Effector CD8-positive, alpha-beta T cell (primary cell): ENCODE measurements at places on chromosomes 1 and 21.

GRCh38 chr1:172699695-172700227 is 40.9 kb downstream of the FASLG start:
- no peak for DNase-seq

DNA sequence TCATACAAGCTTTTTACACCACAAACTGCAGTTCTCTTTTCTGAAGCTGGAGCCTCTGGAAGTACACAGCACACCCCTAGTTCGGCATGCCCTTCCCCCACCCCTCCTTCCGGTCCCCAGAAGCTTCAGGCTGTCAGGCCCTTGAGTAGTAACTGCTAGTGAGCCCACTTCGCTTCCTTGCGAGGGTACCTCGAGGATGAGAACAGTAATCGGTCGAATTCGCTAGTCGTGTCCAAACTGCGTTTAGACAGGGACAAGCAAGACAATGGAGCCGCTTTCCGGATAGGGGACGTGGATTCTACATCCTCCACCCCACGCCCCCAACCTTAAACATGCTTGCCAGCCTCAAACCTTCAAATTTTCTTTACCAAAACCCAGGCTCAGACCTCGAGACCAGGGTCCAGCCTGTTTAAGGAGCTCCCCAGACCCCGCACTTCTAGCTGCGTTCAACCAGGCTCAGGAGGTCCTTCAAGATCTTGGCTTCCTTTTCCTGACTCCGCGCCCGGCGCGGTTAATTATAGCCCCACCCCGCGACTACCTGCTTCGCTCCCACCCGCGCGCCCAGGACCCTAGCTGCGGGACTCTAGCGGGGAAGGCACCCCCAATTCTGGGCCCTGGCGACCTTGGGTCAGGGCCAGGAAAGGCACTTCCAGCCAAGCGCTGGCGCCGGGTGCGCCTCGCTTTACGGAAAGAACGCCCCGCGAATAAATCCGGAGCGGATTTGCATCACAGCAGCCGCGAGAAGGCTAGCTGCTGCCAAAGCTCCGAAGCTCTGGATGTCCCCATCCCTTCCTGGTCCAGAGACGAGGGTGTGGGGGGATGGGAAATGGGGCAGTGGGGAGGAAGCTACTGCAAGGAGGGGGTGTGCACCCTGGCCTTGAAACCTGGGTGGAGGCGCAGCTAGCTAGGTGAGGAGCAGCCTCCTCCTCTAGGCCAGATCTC is 8.1 kb upstream of the TSPAN1 start:
- peak; percentile 23 for DNase-seq

DNA sequence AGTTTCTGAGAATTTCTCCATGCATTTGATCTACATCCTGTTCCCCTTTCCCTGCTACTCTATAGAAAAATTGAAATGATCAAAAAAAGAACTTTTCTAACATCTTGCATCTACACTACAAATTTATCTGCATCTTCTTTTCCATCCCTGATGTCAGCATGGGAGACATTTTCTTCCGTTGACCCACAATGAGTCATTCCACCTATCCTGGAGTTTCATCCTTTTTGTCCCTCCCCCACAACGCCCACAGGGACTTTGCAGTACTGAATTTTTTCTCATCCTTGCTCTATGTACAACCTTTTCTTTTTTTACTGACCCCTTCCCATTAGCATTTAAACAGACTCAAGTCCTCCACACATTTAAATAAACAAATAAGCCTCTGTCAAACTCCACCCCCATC is 112.2 kb upstream of the MROH9 start:
- DNase-seq = no peak

- DNase-seq = no peak
Measured at GRCh38 chr1:29166291-29166878, 15.3 kb downstream of the SRSF4 start.

- no peak for DNase-seq
Measured at GRCh38 chr1:64425521-64425920, 44.4 kb upstream of the CACHD1 start.

DNA sequence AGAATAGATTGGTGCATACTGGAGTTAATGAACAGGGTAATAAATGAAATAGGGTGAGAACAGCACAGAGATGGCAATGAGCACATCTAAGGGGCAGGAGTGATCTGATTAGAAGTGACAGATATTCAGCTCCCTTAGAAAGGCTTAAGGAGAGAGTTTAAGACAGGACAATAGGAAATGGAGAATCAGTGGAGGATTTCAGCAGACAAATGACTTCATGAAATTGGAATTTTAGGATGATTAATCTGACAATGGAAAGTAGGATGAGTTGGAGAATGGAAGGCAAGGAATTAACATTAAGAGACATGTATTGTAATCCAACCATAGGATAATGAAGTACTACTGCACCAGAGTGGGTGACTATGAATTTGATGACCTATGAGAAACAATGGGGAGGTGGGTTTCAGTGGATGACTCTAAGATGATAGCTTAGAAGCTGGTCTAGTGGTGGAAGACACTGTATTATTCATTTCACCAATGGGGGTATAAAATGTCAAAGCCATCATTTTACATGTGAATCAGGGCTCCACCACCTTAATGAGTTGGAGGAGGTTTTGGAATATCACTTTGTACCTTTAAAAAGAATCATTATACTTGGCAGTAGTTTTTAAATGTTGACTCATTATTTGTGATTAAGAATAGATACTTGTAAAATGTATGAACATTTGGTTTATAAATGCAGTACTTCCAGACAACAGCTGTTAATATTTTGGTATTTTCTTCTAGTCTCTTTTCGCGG is 139.1 kb downstream of the PLA2G4A start:
- no peak for DNase-seq

DNA sequence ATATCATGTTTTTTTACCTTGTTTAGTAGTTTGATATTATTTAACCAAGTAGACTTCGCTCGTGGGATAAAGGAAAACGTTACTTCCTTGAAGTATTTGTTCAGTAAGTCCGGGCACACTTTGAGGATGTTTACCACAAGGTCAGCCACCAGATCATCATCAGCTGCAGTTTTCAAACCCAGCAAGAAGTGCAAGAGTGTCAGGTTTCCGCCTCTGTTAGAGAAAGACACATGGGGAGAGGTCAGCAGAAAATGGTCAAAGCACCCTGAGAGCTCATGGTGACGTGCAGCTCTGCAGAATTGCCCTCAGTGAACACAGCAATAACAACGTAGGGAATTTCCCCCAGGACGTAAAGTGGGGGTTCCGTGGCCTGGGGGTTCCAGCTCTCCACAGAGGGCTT is 24.4 kb downstream of the URB1 start:
- no peak for DNase-seq

- no peak for DNase-seq
Measured at GRCh38 chr21:29626801-29627470, 312.9 kb downstream of the GRIK1 start.

DNA sequence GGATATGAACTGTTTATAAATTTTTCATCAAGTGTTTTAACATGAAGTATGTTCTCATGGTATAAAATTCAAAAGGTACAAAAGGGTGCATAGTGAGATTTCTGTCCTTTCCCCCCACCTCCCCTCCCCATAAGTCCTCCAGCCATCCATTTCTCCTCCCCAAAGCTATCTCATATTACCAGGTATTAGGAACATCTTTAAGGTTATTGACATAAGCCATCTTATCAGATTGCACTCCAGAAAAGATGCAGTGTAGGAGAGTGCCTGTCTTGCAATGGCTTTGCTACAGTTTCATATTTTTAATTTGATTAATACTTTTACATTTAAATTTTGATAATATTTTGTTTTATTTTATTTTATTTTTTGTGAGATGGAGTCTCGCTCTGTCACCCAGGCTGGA is 13.5 kb upstream of the HPCAL4 start:
- DNase-seq = no peak

DNA sequence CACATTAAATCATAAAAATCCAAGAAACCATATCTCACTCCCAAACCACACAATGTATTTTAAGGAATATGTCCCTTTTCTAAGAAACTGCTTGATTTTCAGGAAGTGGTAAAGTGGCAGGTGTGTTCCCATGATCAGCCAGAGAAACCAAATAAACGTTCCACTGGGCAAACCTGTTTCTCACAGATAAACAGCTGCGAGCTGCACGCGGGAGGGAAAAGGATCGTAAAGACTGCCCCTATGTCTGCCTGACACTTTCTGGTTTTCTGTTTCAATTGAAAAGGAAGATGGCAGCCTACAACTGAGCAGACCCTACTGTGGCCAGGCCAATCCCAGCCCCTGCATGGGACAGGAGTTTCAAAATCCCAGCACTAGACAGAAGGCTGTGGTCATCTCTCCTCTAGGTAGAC is 36.6 kb downstream of the HIVEP3 start:
- no peak for DNase-seq

DNA sequence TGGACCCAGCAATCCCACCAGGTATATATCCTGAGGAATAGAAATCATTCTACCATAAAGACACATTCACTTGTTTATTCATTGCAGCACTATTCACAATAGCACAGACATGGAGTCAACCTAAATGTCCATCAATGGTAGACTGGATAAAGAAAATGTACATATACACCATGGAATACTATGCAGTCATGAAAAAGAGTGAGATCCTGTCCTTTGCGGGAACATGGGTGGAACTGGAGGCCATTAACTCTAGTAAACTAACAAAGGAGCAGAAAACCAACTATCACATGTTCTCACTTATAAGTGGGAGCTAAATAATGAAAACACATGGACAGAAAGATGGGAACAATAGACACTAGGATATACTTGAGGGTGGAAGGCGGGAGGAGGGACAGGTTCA is 36.1 kb upstream of the PRKACB start:
- DNase-seq = no peak

GRCh38 chr1:43448955-43449707 is 4.6 kb downstream of the HYI start:
- DNase-seq = no peak

DNA sequence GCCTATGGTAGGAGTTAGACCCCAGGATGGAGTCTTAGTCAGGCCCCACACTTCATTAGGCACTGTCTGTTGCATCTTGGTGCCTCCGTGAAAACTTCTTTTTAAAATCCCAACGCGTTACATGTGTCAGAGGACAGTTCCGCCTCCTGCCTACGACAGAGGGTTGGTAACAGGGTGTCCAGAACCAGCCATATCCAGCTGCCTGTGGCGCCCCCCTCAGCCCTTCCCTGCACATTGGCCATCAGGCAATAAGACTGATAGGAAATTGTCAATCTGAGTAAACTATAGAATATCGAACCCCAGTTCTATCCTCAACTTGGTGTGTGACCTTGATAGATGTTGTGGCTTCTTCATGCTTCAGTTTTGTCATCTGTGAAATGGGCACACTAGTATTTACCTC is 108.6 kb upstream of the CSF3R start:
- DNase-seq = no peak

DNA sequence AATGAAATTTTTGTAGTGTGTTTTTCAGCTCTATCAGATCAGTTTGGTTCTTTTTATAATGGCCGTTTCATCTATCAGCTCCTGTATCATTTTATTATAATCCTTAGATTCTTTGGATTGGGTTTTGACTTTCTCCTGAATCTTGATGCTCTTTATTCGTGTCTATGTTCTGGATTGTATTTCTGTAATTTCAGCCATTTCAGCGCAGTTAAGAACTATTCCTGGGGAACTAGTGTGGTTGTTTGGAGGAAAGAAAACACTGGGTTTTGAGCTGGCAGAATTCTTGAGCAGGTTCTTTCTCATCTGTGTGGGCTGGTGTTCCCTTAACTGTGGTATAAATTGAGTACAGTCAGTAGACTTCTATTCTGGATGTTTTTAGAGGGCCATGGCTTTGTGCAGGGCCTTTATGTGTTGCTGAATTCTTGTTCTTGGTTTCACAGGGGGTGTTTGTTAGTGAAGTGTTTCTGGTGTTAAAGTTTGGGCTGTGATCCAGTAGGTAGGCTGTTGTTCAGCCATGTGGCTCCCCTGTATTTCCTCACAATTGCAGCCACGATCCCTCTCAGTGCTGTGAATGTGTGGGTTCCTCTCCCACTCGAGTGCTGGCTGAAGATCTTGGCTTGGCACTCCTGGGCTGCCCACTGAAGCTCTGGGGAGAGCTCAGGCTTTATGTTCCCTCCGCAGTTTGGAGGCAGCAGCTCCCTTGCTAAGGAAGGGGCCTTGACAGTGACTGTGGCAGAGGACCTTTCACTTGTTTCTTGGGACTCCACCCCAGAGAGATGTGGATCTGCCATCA is 56.0 kb upstream of the CCDC190 start:
- DNase-seq = no peak

DNA sequence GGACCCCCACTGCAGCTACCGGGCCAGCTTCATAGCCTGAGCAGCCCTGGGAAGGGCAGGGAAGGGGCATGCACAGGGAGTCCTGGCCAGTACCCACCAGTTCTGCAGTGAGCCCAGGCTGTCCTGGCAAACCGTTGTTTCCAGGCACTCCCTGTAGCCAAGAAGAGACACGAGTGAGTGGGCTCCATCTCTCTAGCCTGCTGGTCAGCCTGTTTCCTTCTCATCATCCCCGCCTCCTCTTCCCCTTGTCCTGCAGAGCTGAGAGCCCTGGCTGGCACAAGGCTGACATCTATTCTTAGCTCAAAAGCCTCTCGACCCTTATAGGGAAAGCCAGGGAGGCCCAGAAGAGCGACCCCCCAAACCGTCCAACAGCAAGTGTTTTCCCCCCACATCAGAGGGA is 28.7 kb downstream of the COL16A1 start:
- no peak for DNase-seq

- no peak for DNase-seq
Measured at GRCh38 chr1:2312515-2313301, 78.6 kb downstream of the MORN1 start.

- DNase-seq = no peak
Measured at GRCh38 chr21:15407585-15407984, 322.2 kb upstream of the USP25 start.

- DNase-seq = no peak
Measured at GRCh38 chr1:114607223-114607622, 25.8 kb upstream of the BCAS2 start.

GRCh38 chr1:230167419-230167852 is 100.4 kb downstream of the GALNT2 start:
- DNase-seq = no peak

GRCh38 chr1:212650228-212650627 is 41.7 kb downstream of the ATF3 start:
- no peak for DNase-seq

- no peak for DNase-seq
Measured at GRCh38 chr1:248631354-248632008, 3.4 kb downstream of the OR2T11 start.

DNA sequence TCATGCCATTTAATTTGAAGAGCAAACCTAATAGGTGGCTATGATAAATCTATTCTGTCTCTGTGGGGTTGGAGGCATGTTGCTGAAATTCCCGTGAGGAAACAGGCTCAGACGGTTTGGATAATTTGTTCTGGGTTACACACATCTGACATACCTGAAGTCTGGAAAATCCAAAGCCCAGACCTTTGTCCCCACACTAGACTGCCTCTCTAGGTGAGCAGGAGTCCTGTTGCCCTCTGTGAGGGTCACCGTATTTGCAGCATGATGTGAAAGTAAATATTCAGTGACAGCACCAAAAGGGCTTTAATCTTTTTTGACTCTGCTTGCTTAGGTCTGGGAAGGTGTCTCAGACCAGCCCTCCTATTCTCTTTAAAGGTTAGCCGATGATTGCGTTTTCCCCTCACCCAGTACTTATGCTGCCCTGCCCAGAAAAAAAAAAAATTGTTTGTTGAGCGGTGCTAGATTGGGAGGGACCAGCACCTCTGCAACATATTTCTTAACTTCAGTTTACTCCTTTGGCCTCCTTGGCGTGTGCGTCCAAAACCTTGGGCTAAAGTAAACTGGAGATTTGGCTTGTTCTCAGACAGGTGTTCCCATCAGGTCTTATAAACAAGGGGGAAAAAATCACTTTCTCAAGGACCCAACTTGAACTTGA is 67.0 kb downstream of the CACHD1 start:
- DNase-seq = no peak

GRCh38 chr1:183195142-183195574 is 9.1 kb downstream of the LAMC2 start:
- no peak for DNase-seq
